Cortex of kidney (tissue), 1 donor: ENCODE measurements at places on chromosomes 5 and 9.
A peak's percentile ranks its signal among the peaks of the same experiment; 100 is the strongest.

DNA sequence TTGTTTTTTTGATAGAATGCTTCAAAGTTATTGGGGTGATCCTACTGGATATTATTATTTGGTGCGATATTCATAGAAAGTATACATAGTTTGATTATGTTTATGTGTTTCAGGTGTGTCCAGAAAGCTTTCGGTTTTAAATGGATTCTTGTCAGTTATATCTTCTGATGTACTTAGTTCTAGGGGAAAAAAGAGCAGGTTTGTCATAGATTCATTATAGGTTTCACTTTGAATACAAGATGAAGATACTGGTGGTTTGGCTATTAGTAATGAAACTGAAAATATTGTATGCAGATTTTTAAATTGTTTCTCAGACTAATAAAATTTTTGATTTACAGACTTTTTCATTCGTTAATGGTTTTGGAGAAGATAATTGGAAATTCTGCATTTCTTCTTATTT is 98.9 kb downstream of the MAN2A1 start:
- DNase-seq, result no peak

DNA sequence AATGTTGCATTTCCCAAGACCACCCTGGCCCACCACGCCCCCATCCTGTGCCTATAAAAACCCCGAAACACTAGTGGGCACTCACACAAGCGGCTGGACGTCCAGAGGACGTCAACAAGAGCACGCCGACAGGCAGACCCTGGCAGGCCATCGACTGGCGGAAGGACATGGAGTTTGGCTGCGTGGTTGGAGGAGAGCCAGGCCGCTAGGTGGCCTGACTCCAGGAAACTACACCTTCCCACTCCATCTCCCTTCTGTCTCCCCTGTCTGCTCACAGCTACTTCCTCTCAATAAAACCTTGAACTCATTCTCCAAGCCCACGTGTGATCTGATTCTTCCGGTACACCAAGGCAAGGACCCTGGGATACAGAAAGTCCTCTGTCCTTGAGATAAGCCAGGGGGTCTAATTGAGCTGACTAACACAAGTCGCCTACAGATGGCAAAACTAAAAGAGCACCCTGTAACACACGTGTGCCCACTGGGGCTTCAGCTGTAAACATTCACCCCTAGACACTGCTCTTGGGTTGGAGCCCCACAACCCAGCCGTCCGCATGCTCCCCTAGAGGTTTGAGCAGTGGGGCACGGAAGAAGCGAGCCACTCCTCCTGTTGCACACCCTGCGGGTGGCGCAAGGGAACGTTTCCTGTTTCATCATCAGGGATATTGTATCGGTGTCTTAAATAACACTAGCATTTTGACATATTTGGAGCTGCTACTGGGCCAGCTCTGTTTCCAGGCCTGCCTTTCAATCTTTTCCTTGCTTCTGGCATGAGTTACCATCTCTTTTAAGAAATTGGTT is 54.5 kb upstream of the TAF11L2 start:
- no peak for DNase-seq

- no peak for DNase-seq
Measured at GRCh38 chr5:100516285-100516684, 18.9 kb upstream of the FAM174A start.

DNA sequence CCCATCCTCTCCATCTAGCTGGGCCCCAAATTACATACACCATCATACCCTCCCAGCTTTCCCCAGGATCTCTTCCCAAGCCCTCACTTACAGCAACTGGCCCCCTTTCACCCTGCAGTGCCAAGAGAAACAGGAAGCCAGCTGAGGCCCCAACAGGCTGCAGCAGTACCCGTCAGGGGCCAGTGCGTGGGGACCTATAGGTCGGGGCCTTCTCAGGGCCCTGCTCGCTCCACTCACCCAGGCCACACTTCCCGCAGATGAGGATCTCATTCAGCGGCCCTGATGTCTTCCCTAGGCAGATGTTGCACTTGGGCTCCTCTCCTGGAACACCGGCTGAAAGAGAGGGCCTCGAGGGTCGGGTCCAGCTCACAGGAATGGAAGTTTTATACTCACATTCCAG is 6.8 kb downstream of the PHF19 start:
- no peak for DNase-seq

- DNase-seq, result no peak
Measured at GRCh38 chr9:28059192-28059591, 485.9 kb upstream of the C9orf72 start.

- DNase-seq, result no peak
Measured at GRCh38 chr5:149605998-149606724, 24.9 kb downstream of the ARHGEF37 start.

DNA sequence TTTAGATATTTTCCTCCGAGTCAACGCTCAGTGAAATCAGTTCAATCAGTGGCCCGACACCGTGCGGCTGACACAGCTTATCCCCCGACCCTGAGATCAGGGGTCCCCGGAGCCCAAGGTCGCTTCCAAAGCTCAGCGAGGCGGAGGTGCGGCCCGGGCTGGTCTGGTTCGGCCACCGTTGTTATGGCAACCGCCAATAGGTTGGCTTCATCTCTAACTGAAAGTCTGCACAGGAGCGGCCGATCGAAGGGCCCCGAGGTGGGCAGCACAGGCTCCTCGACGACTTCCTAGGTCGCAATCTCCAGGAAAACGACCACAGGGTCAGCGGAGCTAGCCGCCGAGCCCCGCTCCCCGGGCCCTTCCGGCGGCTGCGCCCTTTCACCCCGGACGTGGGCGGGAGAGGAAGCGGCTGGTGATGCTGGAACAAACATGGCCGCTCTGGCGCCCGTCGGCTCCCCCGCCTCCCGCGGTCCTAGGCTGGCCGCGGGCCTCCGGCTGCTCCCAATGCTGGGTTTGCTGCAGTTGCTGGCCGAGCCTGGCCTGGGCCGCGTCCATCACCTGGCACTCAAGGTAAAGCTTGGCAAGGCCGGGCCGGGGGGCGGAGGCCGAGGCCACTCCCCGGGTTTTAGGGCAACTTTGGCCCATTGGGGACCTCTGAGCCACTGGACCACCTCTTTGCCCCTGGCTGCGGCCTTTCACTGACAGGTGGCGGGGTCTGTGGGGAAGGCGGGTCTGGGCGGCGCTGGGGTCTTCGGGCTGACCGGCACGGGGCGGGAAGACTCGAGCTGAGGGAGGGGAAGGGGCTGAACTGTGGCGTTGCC is at the start of gene GPR107:
GPR107 (plus strand) TSS at position 403 of the 821 bp plus-strand sequence; CDS start at position 430, 27 bp downstream.
- DNase-seq, result peak; percentile 38

- DNase-seq, result no peak
Measured at GRCh38 chr5:36389245-36389644, 87.5 kb upstream of the RANBP3L start.

DNA sequence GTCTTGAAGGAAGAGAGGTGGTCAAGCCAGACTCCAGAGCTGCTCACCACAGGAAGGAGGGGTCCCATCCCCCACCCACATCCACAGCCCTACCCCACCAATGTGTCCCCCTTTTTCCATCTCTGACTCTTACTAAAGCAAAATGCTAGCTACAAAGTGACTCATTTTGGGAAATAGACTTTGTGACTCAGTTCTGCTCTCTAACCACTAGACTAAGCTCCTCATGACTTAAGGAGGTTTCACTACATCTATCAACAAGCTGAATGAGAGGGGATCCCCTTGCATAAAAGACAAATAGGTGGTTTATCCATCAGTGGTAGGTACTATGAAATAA is 35.1 kb upstream of the ADRB2 start:
- no peak for DNase-seq

DNA sequence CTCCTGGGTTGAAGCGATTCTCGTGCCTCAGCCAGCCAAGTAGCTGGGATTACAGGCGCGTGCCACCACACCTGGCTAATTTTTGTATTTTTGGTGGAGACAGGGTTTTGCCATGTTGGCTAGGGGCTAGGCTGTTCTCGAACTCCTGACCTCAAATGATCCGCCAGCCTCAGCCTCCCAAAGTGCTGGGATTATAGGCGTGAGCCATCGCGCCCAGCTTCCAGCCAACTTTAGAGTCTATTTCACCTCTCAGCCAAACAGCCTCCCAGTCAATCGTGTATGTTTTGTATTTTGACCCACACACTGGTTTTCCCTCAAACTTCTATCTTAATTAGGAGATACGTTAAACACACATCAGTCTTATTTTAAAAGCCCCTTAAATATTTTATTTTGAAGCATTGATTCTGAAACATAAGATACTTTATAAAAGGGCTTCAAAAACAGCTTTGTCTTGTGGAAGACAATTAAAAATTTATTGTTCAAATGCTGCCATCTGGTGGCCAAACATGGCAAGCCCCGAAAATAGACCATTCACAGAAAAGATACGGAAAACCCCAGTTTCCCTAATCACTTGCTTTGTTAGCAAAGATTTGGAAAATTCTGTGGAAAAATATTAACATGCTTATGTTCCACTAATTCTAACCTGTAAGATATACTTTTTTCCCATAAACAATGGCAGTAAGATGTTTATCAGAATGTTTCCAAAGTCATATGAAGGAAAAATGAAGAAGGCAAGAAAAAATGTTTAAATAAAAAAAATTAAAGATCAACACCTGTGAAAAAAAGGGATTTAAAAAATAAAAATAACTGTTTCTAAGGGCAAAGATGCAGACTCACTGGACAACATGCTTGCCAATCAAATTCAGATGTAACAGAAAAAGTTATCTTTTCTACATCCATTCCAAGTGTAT is 33.1 kb downstream of the APTX start:
- DNase-seq, result no peak

DNA sequence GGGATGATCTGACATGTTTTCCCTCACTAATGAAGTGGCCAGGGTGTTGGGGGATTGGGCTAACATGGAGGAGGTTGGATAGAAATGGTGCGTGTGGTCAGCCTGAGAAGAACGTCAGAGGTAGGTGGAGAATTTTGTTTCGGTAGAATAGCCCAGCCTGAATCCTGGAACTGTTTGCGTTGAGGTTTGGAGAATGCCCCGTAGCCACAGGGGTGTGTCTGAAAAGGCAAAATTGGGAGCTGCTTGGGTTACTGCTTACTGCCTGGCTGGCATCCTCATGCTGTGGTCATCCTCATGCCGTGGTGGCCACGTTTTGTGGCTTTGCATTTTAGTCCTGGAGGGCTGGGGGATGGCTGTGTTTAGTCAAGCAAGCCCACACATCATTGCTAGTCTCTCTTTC is 236.9 kb downstream of the GOLPH3 start:
- DNase-seq, result no peak

- DNase-seq, result no peak
Measured at GRCh38 chr5:169860585-169860984, 119.7 kb downstream of the INSYN2B start.
